SW480 (cell line): ENCODE measurements at places on chromosomes 1 and 21.
A peak's percentile ranks its signal among the peaks of the same experiment; 100 is the strongest.

DNA sequence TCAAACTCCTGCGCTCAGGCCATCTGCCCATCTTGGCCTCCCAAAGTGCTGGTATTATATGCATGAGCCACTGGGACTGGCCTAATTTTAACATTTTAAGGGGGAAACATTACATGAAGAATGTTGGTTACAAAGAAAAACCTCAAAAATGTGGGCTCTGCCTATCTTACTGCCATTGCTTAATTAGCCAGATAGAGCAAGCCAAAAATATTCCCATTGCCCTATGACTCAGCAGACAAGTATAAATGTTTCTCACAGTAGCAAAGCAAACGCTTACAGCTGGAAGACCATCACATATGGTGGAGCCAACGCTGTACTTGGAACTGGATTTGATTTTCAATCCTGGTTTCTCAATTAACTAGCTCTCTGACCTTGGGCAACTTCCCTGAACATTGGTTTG lies 502.0 kb downstream of the SMYD3 start:
- peak; percentile 83 for DNase-seq

DNA sequence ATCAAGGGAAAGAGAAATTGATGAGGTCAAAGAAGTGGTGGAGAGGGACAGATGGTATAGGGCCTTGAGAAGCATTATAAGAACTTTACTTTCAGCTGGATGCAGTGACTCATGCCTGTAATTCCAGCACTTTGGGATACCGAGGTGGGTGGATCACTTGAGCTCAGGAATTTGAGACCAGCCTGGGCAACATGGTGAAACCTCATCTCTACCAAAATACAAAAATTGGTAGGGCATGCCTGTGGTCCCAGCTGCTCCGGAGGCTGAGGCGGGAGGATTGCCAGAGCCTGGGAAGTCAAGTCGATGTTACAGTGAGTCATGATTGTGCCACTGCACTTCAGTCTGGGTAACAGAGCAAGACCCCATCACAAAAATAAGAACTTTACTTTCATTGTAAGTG lies 5.7 kb downstream of the TMEM50A start:
- peak; percentile 39 for DNase-seq

DNA sequence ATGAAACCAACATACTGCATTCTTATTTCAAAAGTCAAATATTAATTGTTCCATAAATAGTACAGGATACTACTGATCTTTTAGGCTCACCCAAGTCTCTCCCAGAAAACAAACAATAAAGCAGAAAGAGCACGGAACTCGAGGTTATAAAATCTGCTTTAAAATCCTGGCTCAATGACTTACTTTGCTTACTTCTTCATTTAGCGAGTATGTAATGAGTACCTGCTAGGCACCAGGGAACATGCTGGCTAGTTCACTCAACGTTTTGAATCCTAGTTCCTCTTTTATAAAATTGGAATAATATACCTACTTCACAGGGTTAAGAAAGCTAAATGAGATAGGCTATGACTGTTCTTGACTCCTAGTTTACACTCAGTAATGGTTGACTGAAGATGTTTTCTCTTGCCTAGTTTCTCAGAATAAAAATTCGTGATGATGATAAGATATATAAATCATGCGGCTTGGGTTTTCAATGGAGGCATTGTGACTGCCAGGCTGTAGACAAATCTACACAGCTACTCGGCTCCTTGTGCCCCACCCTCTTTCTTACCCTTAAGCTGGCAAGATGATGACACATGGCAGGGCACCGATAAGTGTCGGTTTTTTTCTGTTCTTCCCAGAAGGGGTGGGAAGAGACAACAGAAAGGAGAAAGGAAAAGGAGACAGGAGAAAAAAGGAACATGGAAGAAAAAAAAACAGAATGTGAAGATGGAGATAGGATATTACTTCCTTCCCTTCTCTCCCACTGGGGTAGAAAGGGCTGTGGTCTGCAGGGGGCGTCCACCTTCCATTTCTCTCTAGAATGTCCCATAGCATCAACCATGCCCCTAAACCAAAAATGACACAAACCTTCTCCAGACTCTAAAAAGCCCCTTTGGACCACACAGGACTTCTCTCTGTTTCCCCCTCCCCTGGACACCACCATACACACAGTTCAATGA lies 507.1 kb downstream of the SMYD3 start:
- no peak for DNase-seq

- no peak for DNase-seq
Observed at GRCh38 chr1:3610527-3611169, 660 bp downstream of the MEGF6 start.

DNA sequence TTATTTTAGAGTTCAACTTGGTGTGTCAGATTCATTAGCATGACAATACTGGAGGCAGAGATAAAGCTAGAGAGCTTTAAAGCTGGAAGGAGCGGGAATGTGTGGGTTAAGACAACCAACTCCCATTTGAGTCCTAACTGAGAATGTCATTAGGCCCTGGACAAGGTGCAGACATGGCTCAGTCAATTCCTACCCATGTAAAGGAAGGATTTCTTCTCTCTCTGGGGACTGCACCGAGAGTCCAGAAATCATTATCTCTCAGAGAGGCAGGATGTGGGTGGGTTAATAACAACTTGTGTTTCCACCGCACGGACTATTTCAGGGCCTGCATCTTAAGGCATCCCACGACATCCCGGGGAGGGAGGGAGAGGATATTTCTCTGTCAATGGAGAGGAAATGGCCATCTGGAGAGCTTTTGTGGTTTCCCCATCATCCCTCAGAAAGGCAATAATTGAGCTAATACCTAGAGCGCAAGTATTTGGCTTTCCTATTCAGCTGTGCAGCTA lies 46.7 kb upstream of the SARS1 start:
- DNase-seq = no peak

DNA sequence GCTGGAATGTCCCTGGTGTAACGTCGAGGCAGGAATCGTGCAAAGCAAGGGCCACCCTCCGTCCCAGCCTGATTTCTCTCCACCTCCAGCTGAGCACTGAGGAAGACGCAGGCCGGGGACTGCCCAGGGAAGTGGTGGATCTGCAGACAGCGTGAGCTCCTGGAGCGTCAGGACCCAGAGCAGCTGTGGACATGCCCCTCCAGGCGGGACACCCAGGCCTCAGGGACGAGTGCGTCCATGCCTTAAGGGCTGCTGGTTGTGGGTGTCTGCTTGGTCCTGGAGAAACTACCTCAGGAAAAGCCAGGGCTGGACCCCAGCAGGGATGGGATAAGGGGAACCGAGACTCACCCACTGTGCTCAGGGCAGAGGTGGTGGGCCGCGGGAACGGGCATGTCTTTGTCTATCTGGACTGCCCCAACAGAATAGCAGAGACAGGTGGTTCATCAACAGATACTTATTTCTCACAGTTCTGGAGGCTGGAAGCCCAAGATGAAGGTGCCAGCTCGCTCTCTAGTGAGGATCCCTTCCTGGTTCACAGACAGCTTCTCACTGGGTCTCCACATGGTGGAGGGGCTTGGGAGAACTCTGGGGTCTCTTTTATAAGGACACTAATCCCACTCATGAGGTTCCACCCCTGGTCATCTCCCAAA lies 5.8 kb upstream of the MMEL1 start:
- DNase-seq = no peak

- DNase-seq = no peak
Observed at GRCh38 chr1:204407295-204407971, 4.2 kb downstream of the PPP1R15B start.

DNA sequence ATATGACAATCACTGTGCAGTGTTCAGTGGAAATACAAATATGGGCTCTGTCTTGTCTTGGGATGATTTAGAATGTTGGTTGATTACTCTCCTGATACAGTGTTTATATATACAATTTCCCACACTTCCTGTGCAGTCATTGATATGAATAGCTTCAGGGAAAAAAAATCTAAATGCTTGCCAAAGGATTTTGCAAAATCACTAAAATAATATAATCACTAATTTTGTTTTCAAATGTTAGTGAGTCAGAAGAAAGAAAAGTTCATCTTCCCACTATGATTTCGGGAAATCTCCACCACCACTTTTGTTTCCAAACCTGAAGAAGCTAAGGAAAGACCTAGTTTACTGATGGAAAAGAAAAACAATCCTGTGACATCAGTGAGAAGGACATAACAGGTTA lies 32.1 kb upstream of the CHRM3 start:
- no peak for DNase-seq

DNA sequence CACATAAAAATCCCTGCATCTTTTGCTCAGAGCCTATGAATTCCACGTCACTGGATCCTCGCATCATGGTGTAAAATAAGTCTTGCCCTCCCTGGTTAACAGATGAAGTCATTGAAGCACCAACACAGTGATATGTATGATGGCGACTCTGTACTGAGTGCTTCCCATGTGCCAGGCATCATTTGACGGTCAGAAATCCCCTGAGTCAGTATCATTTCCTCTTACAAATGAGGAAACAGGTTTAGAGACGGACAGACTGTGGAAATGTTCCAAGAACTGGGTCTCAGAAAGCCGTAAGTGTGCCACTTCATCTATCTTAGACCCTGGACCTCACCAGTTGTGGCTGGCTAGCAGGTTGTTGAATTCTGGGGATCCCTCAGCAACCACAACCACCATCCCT lies 5.1 kb upstream of the OLFML2B start:
- DNase-seq = no peak

- DNase-seq = no peak
Observed at GRCh38 chr1:26627954-26628353, 67.9 kb upstream of the ARID1A start.

GRCh38 chr1:54794451-54795355 lies 6.4 kb downstream of the TTC22 start:
- DNase-seq = peak; percentile 49

DNA sequence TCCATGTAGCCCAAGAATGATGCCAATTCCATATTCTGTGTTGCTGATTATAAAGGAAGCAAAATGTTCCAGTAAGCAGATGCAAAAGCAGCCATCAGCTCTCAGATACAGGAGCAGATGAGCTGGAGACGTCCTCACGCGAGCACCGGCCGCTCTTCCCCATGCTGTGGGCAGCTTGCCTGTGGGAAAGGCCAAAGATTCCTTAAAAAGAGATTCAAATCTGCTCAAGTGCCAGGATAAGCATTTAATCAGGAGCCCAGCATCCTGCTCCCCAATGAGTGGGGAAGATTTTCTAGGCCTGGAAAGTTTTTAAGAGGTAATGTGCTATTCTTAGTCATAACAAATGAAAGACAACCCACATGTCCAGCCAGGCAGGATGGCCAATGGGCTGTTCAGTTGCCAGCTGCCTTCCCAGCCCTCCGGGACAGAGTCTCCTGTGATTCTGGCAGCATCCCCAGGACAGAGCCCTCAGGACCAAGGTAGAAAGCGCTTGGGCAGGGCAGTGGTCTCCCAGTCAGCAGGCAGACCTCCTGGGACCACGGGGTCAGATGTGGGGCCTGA lies 108.2 kb upstream of the TMPRSS2 start:
- DNase-seq = no peak

DNA sequence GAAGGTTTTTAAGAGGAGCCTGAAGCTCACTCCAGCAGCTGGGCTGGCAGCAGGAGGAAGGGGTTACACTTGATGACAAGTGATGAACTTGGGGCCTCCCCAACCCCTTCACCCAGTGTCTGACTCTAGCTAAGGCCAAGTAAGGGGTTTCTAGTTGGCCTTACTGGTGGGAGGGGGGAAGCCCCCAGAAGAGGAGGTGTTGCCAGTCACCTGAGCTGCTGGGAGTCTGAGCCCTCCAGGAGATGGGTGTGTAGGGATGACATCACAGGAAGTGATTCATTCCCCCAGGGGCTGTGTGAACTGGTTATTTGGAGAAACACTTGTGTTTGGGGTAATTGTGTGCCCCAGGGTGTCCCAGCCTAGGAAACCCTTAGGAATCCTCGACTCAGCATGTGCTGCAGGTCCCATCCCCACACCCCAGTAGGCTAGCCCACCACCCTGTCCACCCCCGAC lies 3.1 kb downstream of the PADI1 start:
- peak; percentile 83 for DNase-seq

GRCh38 chr1:92831368-92831761 lies 475 bp upstream of the RPL5 start:
- DNase-seq = no peak

- peak; percentile 54 for DNase-seq
Observed at GRCh38 chr1:200625381-200625824, 4.9 kb upstream of the KIF14 start.

GRCh38 chr1:207134581-207134980 lies 30.5 kb downstream of the C4BPA start:
- no peak for DNase-seq

- DNase-seq = peak; percentile 48
Observed at GRCh38 chr21:43597052-43597451, 62.2 kb downstream of the HSF2BP start.

DNA sequence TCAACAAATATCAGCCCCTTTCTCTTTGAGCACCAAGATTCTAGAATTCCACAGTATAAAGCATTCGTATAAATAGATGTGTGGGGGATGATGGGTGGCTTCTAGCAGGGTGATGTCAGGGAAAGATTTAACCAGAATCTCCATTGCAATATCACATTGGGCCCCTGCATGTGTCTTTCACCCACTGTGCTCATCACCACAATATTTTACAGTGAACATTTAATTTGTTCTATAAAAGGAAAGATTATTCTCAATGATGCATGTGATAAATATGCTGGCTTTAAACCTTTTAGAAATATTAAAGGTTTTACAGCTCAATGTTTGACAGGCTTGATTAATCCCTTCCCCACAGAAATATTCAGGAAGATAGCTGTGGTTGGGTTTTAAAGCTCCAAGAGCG lies 457.8 kb upstream of the DAB1 start:
- DNase-seq = no peak

DNA sequence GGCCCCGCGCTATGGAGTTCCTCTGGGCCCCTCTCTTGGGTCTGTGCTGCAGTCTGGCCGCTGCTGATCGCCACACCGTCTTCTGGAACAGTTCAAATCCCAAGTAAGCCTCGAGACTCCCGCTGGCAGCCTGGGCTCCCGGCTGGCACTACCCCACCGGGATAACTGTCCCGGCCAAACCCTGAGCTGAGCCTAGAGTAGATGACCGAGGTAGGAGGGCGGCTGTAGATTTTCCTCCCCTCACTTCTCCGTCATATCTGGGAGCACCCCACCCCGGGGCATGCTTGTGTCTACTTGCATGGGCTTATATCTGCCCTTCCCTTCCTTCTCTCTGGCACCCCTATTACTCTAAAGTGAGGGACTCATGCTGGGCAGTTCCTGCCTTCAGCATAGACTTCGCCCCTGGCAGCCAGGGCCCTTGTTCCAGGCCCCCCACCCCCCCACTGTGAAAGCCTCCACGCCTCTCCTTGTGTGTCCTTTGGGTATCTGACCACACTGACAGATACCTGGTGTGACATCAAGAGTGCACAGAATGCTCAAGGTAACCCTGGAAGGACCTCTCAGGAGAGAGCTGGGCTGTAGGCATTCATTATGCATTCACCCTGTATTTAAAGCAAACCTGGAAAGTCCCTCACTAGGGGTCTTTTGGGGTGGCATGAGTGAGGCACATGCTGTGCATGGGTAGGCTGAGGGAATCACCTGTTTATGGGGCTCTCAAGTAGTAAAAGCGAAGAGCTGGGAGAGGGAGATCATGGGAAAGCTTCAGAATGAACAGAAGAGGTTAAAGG lies 485 bp downstream of the EFNA1 start:
- DNase-seq = no peak

- DNase-seq = no peak
Observed at GRCh38 chr1:94122201-94122970, 1.4 kb upstream of the ABCA4 start.
